Caco-2 (cell line): ENCODE measurements at places on chromosomes 16 and 17. TPM values are rescaled to one million over a fixed set of nuclear protein-coding genes. Genes with fewer than 3 reads are reported as not detected.

Gene POLR3K
- total RNA-seq: 29.3 and 32.4 TPM in 2 replicates

Gene MT1X
- 4.4 and 18.3 TPM in 2 replicates for total RNA-seq

Gene ANKRD40CL
- total RNA-seq: 11.2 and 11.4 TPM in 2 replicates

Gene DNAH2
- total RNA-seq: 1.9 and 2.8 TPM in 2 replicates

Gene CTRL
- total RNA-seq: 0.66 and 2.3 TPM in 2 replicates

Gene GHDC
- 17.7 and 21.4 TPM in 2 replicates for total RNA-seq

Gene PRSS36
- 1.4 and 1.6 TPM in 2 replicates for total RNA-seq

Gene NETO2
- total RNA-seq: 35.4 and 41.2 TPM in 2 replicates

Gene FAM20A
- 0.34 and 0.44 TPM in 2 replicates for total RNA-seq

Gene KCNH4
- total RNA-seq: 0.07 and 0.37 TPM in 2 replicates

Gene MT1H
- total RNA-seq: not detected in 2 replicates

Gene TEX14
- total RNA-seq: 0.30 and 0.54 TPM in 2 replicates

Gene ZNF423
- 0.07 and 0.20 TPM in 2 replicates for total RNA-seq

DNA sequence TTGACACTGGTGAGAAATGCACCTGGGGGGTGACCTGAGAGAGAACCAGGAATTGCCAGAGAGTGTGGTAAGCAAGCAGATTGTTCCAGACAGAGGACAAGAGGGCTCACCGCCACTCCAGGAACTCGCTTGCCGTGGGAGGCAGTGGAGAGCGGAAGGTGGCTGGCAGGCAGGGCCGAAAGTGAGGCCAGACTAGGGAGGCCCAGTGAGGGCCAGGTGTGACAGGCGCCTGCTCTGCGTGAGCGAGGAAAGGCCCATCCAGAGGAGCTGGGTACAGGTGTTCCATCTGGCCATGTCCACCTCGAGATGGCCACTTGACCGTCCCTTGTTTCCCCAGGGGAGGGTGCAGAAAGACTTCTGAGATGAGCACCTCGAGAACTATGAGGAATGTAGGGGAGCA lies 11.9 kb upstream of the MYO15B start:
- DNase-seq: no peak

- DNase-seq: no peak
Measured at GRCh38 chr16:2713985-2714774, 5.8 kb downstream of the PRSS27 start.

DNA sequence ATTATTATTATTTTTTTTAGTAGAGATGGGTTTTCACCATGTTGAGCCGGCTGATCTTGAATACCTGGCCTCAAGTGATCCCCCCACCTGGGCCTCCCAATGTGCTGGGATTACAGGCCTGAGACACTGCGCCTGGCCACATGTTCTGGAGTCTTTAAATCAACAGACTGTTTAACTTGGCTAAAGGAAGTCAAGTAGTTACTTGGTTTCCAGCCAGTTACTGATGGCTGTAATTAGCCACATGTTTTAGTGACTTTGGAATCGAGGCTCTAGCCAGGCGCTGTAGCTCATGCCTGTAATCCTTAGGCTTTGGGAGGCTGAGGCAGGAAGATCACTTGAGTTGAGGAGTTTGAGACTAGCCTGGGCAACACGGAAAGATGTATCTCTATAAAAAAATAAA lies 699.2 kb upstream of the RBFOX1 start:
- DNase-seq: no peak

DNA sequence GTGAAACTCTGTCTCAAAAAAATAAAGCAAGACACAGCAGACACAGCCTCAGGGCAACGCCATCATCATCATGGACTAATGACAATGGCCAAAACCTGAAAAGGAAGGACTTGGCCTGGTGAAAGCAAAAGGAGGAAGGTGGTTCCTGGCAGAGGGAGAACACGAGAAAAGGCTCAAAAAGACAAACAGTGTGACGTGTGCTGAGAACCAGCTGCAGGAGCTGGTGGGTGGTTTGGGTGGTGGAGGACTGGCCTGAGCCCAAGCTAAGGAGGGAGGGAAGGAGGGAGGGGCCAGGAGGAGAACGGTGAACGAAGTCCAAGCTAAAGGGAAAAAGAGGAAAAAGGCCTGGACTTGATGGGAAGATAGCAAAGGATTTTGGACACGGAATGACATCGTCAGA lies 85.1 kb downstream of the SLC39A11 start:
- DNase-seq: no peak

DNA sequence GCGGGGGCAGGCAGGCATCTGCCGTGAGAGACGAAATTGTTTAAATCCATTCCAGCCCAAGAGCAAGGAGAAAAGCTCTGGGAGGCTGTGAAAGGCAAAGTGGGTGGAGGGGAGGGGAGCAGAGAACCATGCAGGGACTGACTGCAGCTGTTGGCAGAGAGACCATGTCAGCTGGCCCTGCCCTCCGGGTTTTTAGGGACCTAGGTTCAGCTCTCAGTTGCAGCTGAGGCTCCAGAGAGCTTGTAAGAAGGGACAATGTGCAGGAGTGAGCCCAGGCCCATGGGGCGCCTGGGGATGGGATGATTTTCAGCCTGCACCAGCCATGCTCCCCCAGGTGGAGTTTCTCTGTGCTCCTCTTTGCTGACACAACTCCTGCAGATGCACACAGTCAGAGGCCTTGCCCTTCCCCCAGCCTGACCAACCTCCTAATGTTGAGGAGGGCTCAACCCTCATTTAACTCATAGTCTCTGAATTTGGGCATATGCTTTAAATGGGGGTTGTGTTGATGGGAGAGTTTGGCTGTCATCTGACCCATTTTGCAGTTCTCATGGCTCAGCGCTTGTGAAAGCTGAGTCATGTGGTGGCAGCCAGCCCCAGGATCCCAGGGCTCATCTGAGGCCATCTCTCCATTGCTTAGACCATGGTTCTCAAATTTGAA lies 70.9 kb downstream of the PLXDC1 start:
- no peak for DNase-seq

DNA sequence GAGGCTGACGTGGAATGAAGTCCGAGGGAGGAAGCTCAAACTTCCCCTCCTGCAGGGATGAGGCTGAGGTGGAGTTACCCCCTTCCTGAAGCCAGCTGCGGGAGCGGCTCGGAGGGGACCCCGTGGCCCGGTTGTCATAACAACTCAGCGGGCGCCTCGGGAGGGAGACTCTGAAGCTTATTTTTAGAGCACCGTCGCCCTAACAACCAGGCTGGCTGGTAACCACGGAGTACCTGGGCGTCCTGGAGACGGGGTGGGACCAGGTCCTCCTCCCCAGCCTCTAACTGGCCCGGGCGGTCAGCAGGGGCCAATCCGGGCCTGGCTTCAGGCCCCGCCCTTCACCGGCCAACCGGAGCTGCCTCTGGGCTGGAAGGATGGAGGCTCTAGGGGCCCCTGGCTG lies 27.7 kb downstream of the NECAB2 start:
- no peak for DNase-seq

DNA sequence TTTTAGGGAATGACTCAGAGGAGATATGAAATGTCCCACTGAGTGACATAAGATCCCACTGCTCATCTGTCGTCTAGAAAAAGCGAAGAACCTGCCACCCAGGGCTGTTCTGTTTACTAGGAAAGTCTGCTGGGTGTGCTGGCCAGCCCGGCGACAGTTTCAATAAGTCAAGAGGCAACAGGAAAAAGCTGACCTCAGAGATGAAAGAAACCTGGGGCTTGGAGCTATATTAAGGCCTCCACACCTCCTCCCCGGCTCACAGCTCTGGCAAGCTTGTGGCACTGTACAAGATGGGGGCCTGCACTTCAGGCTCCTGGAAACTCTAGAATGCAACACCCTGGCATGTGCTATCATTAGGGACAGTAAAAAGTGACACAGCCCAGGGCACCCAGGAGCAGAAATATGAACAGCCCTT lies 10.6 kb downstream of the ZFHX3 start:
- peak; percentile 53 for DNase-seq

DNA sequence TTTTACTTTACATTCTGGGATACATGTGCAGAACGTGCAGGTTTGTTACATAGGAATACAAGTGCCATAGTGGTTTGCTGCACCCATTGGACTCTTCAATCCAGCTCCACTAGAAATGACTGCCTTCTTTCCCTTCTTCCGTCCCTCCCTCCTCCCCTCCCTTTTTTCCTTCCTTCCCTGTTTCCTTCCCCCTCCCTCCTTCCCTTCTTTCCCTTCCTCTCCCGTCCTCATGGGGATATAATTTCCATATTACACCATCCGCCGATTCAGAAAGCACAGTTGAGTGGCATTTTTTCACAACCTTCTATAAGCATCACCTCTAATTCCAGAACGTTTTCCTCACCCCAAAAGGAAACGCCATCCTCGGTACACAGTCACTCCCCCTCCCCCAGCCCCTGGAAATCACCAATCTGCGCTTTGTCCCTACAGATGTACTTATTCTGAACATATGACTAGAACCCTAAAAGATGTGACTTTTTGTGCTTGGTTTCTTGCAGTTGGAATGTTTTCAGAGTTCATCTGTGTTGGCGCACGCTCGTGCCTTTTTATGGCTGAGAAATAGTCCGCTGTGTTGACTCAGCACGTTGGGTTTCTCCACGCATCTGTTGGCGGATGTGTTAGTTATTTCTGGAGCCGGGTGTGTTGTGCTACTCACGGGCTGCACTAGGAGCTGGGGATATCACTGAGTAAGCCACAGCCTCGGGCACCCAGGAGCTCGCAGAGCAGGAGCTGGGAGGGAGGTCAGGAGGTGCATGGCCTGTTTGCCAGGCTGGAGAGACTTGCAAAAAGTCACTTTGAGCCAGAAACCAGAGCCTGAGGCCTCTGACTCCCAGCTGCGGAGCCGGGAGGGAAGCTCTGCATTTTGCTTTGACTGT lies 336.4 kb downstream of the SEC14L1 start:
- DNase-seq: no peak

GRCh38 chr16:87855852-87856715 lies 13.2 kb downstream of the SLC7A5 start:
- DNase-seq: no peak

- DNase-seq: no peak
Measured at GRCh38 chr17:77160091-77160874, 19.5 kb downstream of the SEC14L1 start.

DNA sequence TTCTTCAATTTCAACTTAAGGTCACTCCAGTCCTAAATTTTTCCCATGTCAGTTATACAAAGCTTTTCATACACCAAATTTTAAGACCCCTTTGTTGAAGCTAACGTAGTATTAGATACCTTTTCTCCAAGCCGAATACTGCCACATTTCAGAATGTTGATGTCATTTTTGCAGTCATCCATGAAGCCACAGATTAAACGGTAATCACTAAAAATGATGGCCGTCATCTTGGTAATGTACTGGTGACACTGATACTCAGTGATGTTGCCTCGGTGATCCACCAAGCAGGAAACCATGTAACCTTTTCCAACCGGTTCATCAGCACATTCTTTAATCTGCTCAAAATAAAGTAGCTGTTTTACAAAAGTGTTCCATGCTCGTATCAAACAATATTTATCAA lies 82.1 kb upstream of the CLEC18B start:
- DNase-seq: no peak

GRCh38 chr17:78430892-78431691 lies 52.6 kb downstream of the PGS1 start:
- no peak for DNase-seq

DNA sequence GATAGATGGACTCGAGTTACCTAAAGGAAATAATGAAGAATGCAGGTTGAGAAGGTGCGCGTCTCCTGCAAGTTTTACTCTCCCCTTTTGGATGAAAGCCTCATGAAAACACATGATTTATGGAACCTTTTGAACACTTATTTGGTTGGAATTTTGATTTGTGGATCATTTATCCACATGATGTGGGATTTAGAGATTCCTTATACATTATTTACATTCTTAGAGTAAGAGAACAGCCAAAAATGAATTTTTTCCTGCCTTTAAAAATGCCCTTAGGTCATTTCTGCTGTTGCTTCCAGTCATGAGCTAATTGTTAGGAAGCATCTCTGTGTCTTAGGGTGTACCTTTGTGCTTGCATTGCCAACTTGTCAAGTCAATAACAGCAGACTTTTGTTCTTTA lies 99.9 kb downstream of the RPTOR start:
- DNase-seq: no peak

GRCh38 chr17:78974635-78975591 lies 4.8 kb downstream of the LGALS3BP start:
- peak; percentile 55 for DNase-seq

- DNase-seq: no peak
Measured at GRCh38 chr17:9189870-9190269, 168.6 kb downstream of the NTN1 start.

GRCh38 chr17:72715906-72716572 lies 376.4 kb downstream of the SLC39A11 start:
- no peak for DNase-seq
